Left kidney (tissue), 8 donors: ENCODE measurements at places on chromosomes 7 and 10. TPM values are rescaled to one million over a fixed set of nuclear protein-coding genes. Genes with fewer than 3 reads are reported as not detected.

DNA sequence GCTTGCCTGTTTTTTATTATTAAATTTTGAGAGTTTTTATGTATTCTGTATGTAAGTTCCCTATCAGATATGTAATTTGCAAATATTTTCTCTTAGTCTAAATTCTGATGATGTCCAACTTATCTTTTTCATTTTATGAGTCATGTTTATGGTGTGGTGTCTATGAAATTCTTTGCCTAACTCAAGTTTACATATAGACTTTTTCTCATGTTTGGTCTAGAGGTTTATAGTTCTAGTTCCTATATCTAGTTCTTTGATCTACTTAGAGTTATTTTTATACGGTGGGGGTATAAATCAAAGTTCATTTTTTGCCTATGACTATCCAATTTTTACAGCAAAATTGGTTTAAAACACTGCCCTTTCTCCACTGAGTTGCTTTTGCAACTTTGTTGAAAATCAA, 26.3 kb upstream of the CCDC7 start:
- DNase-seq, result no peak

DNA sequence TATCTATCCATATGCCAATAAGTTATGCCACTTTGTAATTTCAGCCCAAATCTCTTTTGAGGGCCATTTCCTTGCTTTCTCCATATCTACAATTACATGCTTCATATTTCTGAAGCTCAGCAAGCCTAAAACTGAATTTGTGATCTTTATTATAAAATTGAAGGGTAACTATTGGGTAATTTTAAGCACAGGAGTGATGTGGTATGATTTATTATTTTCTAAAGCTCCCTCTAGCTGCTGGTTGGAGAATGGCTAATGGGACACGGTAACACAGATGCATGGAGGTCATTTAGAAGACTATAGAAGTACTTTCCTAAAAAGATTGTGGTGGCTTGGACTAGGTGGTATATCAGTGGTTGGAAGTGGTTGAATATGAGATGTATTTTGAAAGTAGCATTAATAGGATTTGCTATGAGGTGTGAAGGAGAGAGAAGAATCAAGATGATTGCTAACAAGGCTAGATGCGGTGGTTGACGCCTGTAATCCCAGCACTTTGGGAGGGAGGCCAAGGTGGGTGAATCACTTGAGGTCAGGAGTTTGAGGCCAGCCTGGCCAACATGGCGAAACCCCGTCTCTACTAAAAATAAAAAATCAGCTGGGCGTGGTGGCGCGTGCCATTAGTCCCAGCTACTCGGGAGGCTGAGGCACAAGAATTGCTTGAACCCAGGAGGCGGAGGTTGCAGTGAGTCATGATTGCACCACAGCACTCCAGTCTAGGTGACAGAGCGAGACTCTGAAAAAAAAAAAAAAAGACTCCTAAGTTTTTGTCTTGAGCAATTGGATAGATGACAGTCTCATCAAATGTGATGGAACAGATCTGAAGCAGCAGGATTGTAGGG, 13.9 kb downstream of the KLHDC10 start:
- no peak for DNase-seq

GRCh38 chr7:118003476-118003875, 130.2 kb upstream of the CTTNBP2 start:
- no peak for DNase-seq

DNA sequence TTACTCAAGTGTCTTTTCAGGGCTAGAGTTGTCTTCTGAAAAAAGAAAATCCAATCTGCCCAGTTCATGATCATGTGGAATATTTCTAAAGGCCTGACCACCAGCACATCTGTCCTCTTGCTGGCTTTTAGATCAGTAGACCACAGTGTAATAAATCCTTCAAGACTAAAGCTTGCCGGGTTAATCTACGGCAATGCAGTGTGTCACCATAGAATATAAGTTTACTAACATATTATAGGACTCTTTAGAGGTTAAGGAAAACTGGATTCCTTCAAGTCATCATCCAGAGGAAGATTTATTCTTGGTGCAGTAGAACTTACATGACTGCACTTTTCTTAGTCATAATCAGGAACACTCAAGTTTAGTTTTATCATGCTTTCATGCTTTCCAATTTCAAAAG, 349.5 kb downstream of the SEMA3D start:
- peak; percentile 3 for DNase-seq

- DNase-seq, result no peak
Measured at GRCh38 chr10:31520986-31521831, 202.2 kb downstream of the ZEB1 start.

GRCh38 chr7:5282543-5283316, at the start of gene SLC29A4:
TSS of gene SLC29A4 (plus strand) at chr7:5282943. CDS start at chr7:5287817, 4,874 bp downstream.
- peak; percentile 33 for DNase-seq

The MRLN gene
- polyA plus RNA-seq, result 0.48 TPM

The STRA8 gene
- 0.32 TPM for polyA plus RNA-seq

The NKX2-3 gene
- not detected for polyA plus RNA-seq

DNA sequence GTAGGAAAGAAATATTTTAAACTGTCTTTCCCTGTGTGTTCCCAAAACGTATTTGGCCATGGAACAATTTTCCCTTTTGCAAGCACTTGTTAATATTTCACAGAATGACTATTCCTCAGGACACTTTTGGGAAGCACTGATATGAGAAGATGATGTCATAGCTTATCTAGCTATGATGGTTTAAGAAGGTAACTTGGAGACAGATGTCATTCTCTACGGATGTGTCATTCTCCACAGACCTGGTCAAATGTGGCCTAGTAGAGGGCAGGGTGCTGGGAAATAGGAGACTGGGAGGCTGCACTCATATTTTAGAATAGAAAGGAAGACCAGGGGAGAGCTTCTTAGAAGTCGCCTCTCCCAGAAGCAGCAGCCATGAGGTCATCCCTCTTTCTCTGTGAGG, 220.7 kb upstream of the GLI3 start:
- DNase-seq, result no peak

- DNase-seq, result no peak
Measured at GRCh38 chr10:114723991-114724715, 66.1 kb upstream of the ABLIM1 start.

DNA sequence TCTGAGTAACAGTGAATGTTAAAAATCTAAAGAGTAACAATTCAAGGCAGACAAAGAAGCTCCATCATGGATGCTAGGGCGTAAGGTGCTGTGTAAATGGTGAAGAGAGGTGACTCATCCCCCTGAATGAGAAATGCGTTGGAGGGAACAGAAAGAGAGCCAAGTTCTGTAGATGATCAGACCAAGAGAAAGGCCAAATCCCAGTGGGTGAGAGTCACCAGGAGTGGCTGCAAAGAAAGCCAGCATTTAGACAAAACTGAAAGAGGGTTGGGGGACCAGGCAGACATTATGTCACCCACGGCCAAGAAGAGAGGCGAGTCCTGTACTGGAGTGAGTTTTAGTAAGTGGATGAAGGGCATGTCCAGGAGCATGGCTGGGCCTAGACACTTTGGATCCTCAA, 153.1 kb downstream of the TRIL start:
- DNase-seq, result no peak

GRCh38 chr7:44080686-44081265, 1.6 kb downstream of the POLM start:
- DNase-seq, result no peak

- DNase-seq, result no peak
Measured at GRCh38 chr7:134685250-134685649, 38.6 kb downstream of the BPGM start.

DNA sequence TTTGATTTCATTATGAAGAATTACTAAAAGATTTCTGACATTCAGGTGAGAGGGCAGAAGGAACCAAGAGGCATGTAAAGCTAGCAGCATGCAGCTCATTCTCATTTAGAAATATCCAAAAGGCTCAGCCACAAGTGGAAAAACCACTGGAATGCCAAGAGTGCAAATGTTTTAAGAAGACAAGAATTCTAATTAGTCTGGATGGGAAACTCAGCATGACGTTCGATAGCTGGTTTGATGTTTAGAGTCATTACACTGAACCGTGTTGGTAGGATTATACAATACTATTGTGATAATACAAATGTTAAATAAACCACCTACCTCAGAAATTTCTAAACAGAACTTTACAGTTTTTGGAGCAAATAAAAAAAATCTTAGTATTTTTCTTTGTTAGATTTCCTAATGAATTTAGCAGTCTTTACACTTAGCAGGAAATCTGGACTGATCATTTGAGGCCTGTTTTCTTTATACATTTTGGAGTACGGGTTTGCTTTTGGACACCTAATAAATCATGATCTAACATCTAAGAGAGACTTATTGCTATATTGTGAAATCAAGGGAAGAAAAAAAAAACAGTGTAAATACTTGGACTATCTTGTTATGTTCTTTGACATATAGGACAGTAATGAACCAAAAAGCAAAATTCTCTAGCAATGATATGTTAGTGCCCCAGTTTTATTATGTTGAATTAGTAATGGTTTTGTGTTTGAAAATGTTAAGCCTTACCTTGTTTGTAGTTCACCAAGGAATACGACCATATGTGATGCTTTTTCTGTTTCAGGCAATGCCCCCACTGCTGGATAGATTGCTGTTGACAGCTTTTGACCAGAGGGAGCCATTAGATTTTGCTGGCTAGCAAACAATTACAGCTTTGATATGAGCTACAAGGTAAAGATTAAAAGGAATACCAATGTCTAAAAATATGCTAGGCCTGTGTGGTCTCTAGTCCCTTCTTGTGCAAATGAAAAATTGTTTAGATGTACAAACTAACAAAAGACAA, 354.1 kb upstream of the SEMA3A start:
- no peak for DNase-seq

The OSBPL3 gene
- polyA plus RNA-seq, result 27.6 TPM

The RHOBTB1 gene
- 99.3 TPM for polyA plus RNA-seq

DNA sequence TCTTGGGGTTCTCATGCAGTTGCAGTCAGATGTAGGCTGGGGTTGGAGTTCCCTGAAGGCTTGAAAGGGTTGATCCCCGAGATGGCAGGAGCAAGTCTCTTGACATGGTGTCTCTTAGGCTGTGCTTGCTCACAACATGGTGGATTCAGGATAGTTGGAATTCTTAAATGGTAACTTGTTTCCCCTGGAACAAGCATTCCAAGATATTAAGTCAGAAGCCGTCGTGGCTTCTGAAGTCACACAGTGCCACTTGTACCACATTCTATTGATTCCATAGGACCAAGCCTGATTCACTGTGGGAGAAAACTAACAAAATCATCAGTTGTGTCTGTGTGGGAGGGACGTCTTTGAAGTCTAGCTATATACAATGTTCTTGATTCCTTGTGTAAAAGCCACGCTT, 3.5 kb upstream of the SLC35B4 start:
- DNase-seq, result no peak

GRCh38 chr7:115009139-115009538, 87.2 kb downstream of the MDFIC start:
- no peak for DNase-seq

The MBL2 gene
- polyA plus RNA-seq, result not detected

DNA sequence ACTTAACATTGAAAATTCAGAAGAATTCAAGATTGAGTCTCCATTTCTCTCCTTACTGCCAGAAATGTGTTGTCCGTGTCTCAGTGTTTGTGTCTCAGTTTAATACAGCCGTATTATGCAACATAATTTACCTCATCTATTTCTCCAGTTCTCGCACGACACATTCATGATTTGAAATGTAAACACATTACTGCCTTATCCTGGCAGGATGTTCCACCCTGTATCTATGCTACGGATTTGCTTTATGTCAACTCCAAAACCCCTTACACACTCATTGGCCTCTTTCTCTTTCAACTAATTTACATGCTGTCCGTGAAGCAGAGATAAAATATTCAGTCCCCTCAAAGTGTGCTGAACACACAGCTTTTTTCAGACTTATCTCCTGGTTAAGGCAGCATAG, 653.7 kb upstream of the SEMA3D start:
- DNase-seq, result no peak

DNA sequence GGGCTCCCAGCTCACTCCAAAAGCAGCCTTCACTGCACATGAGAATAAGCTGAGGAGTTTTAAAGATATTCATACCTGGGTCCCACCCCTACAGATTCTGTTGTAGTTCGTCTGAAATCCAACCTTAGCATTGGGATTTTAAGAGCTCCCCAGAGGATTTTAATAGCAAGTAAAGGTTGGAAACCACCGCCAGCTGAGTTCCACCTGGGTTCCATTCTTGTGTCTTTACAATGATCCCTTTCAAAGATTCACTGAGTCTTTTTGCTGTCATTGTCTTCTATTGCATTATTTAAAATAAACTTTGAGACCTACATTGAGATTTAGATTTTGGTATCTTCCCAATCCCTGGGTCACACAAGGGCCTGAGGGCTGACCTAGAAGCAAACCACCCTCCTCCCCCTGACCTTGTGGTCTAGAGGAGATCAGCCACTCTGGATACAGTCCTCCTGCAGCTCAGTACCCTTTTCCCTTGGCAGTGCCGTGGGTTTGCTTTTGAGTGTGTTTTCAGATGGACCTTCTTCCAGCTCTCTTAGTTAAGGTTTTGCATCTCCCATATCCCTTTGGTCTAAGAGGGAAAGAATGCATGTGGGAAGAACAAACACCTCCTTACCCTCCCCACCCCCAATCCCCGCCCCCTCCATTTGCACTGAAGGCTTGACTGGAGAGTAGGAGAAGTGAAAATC, 22.6 kb upstream of the SIRT1 start:
- DNase-seq, result no peak

The C7orf25 gene
- 9.5 TPM for polyA plus RNA-seq

The RAPGEF5 gene
- polyA plus RNA-seq, result 37.6 TPM

The IKZF1 gene
- 1.3 TPM for polyA plus RNA-seq

The HACD1 gene
- polyA plus RNA-seq, result 16.5 TPM

The GLCCI1 gene
- 50.4 TPM for polyA plus RNA-seq

DNA sequence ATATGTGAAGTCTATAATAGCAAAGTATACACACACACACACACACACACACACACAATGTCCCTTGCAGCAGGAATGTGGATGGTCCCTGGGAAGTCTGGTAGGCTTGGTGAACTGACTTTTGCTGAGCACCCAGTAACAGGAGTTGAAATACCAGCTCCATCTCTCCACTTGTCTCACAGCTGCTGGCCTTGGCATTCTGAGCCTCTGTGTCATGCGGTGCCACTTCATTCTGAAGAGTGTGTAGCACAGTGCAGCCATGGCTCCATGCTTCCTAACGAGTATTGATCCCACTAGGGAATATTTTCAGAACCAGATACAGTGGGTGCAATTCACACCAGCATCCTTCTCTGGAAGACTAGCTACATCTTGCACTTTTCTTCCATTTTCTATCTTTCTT, 192.4 kb downstream of the ADARB2 start:
- DNase-seq, result no peak

DNA sequence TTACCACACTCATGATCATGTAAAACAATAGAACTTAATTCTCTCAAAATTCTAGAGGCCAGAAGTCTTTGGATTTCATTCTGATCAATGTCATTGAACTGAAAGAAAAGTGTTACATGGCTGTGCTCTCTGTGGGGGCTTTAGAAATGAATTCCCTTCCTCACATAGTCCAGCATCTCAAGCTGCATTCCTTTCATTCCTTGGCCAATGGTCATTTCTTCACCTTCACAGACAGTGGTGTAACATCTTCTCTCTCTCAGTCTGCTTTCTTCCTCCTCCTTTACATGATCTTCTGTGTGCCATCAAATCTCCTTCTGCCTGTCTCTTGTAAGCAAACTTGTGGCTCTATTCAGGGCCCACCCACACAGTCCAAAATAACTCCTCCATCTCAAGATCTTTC, 735.3 kb downstream of the SUGCT start:
- DNase-seq, result no peak

- no peak for DNase-seq
Measured at GRCh38 chr10:131822692-131823245, 78.0 kb upstream of the PPP2R2D start.

GRCh38 chr7:151371266-151371665, 29.7 kb downstream of the NUB1 start:
- DNase-seq, result no peak

The VWDE gene
- 8.7 TPM for polyA plus RNA-seq

GRCh38 chr7:79093421-79093820, 360.0 kb downstream of the MAGI2 start:
- DNase-seq, result no peak

GRCh38 chr7:95871075-95871848, 98.9 kb downstream of the DYNC1I1 start:
- DNase-seq, result peak; percentile 68

GRCh38 chr7:102054158-102054557, 232.5 kb upstream of the SH2B2 start:
- DNase-seq, result no peak
